ENCODE measurements at places on chromosomes 5 and 9.

DNA sequence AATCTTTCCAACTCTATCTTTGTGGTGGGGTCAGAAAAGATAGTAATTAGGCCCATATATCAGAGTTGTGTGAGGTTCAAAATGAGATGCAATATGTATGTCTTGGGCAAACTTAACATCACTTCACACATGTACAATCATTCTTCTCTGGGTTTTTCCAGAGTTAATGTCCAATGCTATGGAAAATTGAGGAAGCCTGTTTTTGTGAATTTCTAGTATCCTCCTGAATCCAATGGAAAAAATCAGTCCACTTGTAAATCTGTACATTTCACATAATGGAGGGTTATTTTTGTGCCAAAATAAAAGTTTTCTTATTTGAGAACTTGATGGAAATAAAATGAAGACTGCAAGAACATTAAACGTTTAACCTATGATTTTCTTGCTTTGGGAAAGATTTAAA is 155.6 kb upstream of the SEMA6A start:
- no peak for DNase-seq

GRCh38 chr5:42982107-42982622 is 58.0 kb downstream of the ANXA2R start:
- DNase-seq = no peak

- DNase-seq = no peak
These were observed 49.8 kb upstream of the PHYKPL start for GRCh38 chr5:178282391-178282790.

GRCh38 chr9:136991993-136992818 is at the start of gene PAXX:
Gene PAXX (plus strand): TSS chr9:136992422. CDS start chr9:136992444, 22 bp downstream.
- DNase-seq = peak; percentile 96

DNA sequence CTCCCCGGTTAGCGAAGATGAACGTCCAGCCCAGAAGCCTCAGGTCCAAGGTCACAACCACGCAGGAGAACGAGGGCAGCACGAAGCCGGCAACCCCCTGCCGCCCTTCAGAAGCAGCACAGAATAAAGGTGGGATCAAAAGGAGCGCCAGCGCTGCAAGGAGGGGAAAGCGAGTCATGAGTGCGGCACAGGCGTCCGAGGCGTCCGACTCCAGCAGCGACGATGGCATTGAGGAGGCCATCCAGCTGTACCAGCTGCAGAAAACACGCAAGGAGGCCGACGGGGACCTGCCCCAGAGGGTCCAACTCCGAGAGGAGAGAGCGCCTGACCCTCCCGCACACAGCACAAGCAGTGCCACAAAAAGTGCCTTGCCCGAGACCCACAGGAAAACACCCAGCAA is 5.8 kb downstream of the PPP1R26 start:
- no peak for DNase-seq

GRCh38 chr9:107681988-107682387 is 192.4 kb upstream of the KLF4 start:
- no peak for DNase-seq

- DNase-seq = no peak
These were observed 65.7 kb upstream of the ECM2 start for GRCh38 chr9:92601451-92601850.

- DNase-seq = no peak
These were observed 96.7 kb downstream of the PAX5 start for GRCh38 chr9:36937346-36937745.

GRCh38 chr5:6742081-6742758 is 29.0 kb downstream of the TENT4A start:
- DNase-seq = no peak

DNA sequence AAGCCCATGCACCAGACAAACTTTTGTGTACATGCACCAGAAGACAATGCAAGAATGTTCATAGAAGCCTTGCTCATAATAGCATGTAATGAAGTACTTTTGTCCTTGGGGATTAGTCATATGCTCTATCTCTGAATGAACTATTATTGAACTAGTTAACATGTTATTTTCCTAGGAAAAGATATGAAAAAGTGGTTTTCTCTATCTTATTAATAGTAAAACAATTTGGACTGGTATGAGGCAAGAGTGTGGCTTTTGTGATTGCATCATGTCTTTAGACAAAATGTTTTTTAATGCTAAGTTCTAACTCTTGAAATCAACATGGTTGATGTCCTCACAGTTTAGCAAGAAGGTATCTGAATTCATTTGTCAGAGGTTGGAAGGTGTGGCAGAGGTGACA is 55.7 kb upstream of the SPDL1 start:
- DNase-seq = no peak

GRCh38 chr9:96117398-96118080 is 184.4 kb downstream of the HSD17B3 start:
- no peak for DNase-seq

- DNase-seq = peak; percentile 71
These were observed 4.1 kb downstream of the RPL7A start for GRCh38 chr9:133351908-133352634.
